ENCODE measurements at places on chromosomes 1 and 21.

DNA sequence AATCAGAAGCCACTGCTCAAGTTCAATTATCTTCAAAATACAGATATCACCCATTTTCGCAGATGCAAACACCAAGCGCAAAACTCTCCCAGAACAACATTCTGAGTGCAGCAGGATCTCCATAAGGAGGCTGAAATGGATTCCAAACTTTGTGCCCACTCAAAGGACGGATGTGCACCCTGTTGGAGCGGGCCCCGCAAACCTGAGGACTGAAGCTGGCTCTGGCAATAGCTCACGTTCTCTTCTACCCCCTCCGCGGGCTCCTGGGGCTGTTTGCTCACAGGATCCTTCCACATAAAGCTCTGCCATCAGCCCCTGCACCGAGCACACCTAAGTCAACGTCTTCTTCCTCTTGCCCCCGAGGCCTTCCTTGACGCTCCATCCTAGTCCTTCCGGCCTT is 11.7 kb upstream of the RCSD1 start:
- no peak for DNase-seq

DNA sequence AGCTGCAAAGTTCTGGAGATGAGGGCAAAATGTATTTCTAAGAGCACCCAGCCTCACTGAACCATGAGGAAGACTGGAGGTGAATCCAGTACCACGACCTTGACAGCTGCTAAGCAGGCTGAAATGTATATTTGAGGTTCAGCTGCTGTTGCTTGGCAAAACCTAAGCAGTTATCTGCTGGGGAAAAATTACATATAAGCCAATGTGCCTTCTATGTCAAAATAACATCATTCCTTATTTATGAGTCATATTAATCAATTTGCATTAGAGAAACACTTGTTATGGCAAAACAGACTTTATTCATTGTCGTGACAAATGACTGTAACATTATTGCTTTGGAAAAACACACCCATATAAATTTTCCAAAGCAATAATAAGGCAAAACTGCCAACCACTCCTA is 560.5 kb upstream of the NR5A2 start:
- DNase-seq, result no peak

DNA sequence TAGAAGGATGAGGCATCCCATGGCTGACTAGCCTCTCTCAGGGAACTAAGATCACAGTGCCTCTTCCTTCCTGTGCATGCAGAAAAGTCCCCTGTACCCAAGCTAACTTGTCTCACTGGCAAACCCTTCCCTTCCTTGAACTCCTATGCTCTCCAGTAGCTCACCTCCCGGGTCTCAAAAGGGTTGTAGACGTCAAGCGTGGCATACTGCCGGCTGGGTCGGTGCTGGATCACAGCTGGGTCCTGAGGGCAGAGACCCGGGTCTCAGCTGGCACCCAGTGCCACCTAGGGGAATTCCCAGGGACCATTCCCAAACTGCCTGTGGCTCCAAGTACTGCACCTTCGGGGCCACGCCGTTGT is 688 bp downstream of the SCAMP3 start:
- DNase-seq, result no peak

DNA sequence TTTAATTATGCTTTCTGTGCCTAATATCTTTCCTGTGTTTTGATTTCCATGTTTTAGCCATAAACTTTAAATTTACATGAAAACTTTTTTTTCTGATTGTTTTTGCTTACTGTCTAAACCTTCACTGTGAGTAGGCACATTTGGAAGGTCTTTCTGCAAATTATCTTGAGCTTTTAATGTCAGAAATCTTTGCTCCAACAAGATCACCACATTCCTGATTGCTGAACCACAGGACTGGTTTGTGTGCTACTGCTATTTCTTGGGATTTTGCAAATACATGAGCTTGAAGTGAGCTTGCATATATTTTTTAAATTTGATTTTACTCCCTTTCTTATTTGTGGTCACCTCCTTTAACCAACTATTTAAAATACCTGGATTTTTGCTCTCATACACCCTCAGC is 61.3 kb downstream of the PTBP2 start:
- no peak for DNase-seq

DNA sequence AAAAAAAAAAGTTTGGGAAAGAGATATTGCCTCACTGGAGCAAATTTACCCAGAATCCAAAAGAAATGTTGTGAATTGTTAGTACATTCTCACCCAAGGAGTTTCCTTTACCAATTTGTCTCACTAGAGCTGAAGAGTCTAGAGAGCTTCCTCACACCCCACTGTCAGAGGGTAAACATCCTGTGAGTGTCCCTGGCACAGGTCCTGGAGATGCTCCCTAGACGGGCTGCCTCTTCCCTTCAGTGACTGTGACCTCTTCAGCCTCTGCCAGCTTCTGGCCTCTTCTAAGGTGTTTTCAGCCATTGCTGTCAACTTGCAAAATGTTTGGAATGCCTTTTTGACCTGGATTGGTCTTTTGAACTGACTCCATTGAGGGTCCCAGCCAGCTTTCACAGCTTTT is 159.4 kb downstream of the DHRS3 start:
- DNase-seq, result no peak

- no peak for DNase-seq
Observed at GRCh38 chr1:46755121-46755520, 36.2 kb upstream of the EFCAB14 start.

GRCh38 chr1:86992861-86993260 is 78.4 kb downstream of the HS2ST1 start:
- DNase-seq, result no peak

- DNase-seq, result no peak
Observed at GRCh38 chr1:170267317-170267716, 121.6 kb downstream of the NTMT2 start.

- DNase-seq, result no peak
Observed at GRCh38 chr21:32307706-32308105, 9.1 kb downstream of the MRAP start.

DNA sequence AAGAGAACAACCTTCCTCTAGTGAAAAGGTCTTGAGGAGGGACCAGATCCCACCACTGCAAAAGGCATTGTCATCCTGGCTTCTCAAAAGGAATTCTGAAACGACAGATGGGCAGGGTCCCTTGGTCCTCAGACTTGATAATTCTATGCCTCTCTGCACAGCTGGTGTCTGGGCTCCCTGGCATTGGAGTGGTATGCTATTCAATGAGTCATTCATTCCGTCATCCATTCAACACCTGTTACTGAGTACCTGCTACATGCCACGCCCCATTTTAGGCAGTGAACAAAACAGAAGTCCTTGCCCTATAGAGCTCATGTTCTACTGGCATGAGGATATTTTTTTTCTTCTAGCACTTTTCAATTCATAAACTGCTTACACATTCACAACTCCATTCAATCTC is 45.8 kb upstream of the HMGB4 start:
- DNase-seq, result no peak

DNA sequence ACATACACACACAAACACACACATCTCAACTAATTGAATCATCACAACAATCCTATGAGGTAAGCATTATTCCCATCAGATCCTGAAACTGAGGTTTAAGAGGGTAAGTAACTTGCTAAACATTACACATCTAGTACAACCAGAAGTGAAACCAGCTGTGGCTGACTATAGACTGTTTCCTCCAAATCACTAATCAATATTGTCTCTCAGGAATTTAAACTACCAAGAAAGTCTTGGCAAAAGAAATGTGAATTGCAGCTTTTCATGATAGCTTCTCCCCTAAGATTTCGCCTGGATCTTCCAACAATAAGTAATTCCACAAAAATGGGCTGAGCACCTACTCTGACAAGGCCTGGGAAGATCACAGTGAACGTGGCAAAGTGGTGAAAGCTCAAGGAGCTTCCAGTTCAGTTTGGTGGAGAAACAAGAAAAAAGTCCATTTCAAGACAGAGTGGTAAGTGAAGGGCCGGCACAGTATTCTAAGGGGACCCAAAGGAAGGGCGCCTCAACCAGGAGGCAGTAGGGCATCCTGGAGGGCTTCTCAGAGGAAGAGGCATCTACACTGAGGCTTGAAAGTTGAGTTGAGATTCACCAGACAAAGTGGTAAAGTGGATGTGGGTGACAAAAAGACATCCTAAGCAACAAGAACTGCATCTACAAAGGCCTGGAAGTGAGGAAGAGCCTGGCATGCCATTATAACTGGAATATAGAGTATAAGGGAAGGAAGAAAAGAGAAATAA is 22.1 kb downstream of the LRRC52 start:
- no peak for DNase-seq

DNA sequence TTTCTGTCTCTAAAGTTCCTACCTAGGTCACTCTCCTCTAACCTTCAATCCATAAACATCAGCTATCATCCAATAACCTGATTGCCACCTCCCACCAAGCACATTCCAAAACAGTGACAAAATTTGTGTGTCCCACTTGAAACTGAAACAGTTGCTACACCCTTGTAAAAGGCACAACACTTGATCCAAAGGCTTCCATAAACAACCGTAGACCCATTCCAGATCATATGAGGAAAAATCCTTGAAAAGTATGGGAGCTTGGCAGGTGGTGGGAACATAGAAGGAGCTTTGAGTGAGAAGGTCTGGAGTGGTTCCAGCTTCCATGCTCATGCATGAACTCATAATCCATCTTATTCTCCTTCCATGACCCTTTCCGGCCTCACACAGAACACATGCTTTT is 82.0 kb upstream of the ATP1A1 start:
- no peak for DNase-seq

DNA sequence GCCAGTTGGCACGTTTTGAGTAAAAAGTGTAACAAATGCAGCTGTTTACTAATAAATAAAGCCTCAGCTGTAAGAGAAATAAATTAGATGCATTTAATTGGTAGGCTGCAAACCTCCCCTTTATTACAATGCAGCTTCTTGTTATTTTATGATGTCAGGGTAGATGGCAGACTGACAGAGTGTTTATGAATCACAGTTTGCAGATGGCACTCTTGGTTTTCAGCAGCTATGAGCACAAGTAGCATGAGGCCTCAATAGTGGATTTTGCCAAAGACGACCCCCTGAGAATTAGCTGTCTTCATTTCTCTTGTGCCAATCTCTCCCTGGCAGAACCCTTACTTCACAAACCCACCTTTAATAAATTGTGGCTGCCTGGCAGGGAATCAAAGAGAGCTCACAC is 161.2 kb upstream of the C1orf87 start:
- no peak for DNase-seq

DNA sequence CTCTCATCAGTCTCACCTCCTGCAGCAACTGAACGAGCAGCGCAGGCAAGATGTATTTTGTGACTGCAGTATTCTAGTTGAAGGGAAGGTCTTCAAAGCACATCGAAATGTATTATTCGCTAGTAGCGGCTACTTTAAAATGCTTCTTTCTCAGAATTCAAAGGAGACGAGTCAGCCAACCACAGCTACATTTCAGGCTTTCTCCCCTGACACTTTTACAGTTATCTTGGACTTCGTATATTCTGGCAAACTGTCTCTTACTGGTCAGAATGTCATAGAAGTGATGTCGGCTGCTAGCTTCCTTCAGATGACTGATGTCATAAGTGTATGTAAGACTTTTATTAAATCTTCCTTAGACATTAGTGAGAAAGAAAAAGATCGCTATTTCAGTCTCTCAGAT is 53.7 kb downstream of the ZBTB8A start:
- no peak for DNase-seq

DNA sequence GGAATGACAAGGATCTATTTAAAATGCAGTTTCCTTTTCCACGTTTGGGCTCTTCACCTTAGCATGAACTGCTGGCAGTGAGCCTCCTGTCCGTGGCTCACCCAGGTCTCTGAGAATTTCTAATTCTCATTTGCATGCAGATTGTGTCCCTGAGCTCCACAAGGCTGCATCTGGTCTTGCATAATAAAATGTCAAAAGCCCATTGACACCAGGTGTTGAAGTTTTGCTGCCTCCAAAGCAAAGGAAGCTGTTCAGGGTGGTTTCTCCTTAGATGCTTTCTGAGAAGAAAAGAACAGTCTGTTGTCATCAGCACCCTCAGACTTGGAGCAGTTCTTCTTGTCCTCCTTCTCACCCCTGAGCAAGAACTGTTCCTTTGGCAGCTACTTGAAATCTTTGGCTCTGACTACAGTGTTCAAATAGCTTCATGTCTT is 433.1 kb upstream of the KAZN start:
- DNase-seq, result no peak

DNA sequence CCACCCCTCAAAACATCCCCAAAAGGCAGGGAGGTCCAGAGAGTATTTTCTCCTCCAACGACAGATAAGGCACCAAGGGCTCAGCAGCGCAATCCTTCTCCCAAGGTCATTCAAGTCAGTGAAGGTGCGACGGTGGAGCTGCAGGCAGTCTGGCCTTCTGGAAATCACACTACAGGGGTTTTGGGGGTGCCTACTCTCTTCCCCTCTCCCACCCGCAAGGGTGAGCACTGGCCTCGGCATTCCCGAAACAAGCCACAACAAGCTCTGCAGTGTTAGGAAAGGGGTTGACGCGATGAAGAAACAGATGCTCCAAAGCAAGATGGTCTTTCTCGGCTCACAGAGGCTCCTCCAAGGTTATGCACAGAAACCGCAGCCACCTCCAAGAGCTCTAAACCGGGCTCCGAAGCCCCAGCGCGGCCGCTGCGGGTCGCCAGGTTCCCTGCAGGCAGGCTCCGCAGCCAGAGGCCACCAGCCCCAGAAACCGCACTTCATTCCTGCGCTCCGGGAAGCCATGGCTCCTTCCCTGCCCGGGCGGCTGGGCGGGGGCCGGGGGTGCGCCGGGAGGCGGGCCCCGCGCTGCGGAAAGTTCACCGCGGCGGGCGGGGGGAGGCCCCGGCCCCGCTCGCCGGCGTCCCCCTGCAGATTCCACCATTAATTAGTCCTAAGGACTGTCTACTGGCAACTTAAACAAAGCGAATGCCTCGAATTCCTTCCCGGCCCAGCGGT is 1.1 kb downstream of the LUZP1 start:
- peak; percentile 17 for DNase-seq

- DNase-seq, result no peak
Observed at GRCh38 chr1:27868556-27868931, 3.8 kb upstream of the THEMIS2 start.

DNA sequence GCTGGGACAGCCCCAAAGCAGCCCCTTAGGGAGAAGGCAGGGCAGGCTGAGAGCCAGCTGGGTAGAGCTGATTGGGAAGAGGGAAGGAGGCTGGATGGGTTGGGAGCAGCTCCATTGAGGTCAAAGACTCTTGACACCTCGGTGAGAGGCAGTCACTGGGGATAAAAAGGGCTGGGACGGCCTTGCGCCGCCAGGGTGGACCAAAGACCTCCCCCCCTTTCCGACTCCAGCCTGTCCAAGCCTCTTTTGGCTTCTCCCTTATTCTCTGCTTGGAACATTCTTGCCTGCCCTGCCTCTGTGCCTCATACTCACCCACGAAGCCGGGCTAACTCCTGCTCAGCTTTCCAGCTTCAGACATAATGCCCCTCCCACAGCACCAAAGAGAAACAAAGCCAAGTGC is 51.1 kb downstream of the LRRC38 start:
- DNase-seq, result no peak

- no peak for DNase-seq
Observed at GRCh38 chr1:2255420-2256369, 27.6 kb downstream of the SKI start.

- no peak for DNase-seq
Observed at GRCh38 chr1:116268211-116268610, 104.8 kb upstream of the ATP1A1 start.

GRCh38 chr21:33916200-33916567 is 580 bp upstream of the ATP5PO start:
- no peak for DNase-seq
